ENCODE measurements at places on chromosomes 13 and 19.

- DNase-seq: no peak
Measured at GRCh38 chr13:94710881-94711560, 1.3 kb downstream of the SOX21 start.

GRCh38 chr19:19554074-19555023 is 16.3 kb downstream of the CILP2 start:
- DNase-seq: no peak

GRCh38 chr19:43774103-43774939 is 6.5 kb downstream of the KCNN4 start:
- no peak for DNase-seq

- DNase-seq: peak; percentile 95
Measured at GRCh38 chr13:45206340-45206739, 5.5 kb upstream of the KCTD4 start.

DNA sequence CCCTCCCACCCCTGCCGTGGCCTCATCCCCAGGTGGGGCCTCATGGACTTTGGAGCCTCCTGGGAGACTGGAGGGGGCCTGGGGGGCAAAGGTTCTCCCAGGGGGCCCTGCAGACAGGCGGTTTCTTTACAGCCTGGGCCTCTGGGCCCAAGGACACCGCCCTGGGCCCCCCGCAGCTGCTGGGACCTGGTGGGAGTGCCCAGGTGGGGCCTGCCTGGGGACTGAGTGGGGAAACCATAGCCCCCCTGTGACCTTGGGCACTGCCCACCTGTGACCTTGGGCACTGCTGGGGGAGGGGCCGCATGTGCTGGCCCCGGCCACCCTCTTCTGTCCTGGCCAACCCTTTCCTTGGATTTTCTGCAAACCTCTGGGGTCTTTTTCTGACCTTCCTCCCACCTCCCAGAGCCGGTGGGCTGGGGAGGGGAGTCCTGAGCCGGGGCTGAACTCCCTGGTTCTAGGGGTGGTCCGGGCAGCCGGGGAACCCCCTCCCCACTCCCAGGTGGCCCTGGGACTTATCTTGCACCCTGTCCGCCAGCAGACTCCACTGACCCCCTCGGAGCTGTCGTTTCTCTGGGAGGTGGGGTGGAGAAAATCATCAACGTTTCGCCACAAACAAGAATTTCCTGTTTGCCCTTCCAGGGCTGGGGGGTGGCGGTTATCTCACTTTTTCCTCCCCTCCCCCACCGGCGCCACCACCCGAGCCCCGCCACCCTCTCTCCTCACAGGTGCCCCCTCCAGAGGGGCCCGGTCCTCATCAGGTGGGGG is 27.0 kb downstream of the ARID3A start:
- DNase-seq: no peak

All from kidney glomerular epithelial cell (primary cell).